ENCODE measurements at places on chromosomes 11 and 22.

DNA sequence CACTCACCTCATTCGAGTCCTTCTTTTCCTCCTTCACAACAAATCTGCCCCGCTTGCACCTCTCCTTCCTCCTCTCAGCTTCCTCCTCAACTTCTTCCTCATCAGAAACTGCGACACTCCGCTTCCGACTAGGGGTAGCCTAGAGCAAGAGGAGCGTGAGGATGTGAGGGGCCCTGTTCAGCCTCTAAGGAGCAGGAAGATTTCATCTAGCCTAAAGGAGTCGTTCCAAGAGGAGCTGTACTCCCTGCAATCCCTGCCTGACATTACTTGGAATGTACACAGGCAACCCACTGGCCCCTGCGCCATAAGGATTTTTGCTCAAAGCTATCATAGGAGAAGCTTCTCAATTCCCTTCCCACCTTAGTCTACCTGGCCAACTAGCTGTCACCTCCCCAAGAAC lies 34.5 kb downstream of the MORC2 start:
- no peak for DNase-seq

- no peak for DNase-seq
These were observed 13.2 kb downstream of the MPZL3 start for GRCh38 chr11:118238929-118239328.

- no peak for DNase-seq
These were observed 3.4 kb downstream of the TAGLN start for GRCh38 chr11:117202386-117203068.

DNA sequence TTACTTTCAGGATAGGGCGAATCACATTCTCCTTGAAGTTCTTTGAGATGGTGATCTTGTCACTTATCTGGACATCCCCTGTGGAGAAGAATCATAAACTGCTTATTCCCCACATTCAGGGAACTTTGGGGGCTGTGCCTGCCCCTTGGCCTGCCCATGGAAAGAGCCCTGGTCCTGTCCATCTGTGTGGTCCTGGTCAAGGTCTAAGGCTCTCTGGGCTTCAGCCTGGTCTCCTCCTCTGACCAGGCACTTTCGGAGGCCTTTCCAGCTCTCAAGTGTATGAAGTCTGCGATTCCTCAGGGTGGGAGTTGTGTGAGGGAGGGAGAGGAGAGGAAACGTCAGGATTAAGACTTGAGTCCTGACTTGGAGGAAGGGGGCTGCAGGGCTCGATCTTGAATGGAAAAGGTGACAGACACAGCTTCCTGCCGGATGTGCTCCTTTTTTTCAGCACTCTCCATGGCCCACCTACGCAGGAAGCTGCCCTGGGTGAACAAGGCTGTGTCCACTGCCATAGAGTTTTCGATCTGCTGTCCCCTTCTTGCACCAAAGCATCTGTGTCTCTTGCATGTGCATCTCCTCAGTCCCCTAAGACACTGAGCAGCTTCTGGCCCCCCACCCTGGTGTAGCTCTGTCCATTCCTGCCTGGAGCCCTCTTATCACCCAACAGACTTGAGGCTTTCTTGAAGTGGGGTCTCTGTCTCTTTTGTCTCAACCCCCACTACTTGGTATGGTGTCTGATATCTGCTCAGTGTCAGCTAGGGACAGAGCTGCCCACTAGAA lies 50.8 kb upstream of the PHOX2A start:
- DNase-seq: peak; percentile 29

GRCh38 chr11:62555464-62556107 lies 9.0 kb upstream of the AHNAK start:
- no peak for DNase-seq
